ENCODE measurements at places on chromosomes 7 and 10.
A peak's percentile ranks its signal among the peaks of the same experiment; 100 is the strongest.

DNA sequence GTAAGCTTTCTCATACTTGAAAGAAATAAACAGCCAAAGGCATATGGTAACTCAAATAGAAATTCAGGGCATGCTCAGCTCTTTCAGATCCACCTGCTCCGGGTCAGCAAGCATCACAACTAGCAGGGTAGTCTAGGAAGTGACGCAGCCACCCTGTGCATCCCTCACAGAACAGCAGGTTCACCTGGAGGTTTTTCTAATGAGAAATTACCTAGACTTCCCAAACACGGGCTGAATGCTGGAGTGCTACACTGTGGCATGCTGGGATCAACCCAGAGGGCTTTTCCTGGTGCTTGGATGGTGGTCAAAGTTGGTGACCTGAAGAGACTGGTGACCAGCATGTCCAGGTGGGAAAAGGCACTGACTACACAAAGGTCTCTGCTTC, 66.8 kb upstream of the DNAJB6 start:
- DNase-seq = no peak

GRCh38 chr10:132506711-132507408, 30.7 kb upstream of the INPP5A start:
- no peak for DNase-seq

DNA sequence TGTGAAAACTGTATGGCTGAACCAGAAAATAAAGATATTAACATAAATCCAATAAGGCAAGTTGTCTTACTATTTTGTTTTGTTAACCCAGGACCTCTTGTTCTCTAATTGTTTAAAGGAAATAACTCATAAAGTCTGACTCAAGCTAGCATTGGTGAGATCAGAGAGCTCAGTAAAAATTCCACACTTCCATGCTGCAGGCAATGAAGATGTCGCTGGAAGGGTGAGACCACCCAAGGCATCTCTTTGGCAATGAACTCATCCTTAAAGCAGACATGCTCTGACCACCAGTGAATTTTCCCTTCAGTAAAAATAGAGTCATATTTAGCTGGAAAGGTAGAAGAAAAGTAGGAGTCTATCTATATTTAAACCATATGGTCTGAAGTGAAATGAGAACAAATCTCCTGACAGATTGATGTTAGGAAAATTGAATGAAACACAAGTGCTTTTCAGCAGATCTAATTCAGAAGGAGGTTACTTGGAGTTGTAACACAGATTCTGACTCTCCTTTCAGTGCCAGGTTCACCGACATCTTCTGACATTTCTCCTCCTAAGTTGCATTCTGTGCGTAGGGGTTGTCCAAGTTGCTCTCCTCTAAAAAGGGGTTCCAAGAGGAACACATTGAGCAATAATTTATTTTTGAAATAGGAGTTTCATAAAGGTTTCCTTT, 32.8 kb upstream of the VIPR2 start:
- no peak for DNase-seq

- no peak for DNase-seq
Measured at GRCh38 chr7:17497136-17497535, 198.7 kb downstream of the AHR start.

DNA sequence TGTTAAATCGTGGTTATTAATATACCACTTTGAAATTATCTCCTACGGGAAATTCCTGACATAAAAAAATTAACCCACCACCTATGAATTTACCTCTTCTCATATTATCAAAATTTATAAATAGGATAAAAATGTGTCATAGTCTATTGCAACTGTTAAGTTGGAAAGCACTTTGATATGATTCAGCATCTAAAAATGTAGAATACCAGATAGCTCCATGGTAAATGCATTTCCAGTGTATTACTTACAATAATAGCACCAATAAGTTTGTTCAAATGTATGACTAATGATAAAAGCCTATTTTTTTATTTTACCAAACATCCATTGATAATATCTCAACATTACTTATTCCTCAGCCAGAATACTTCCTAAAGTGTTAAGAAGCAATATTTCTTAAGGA, 13.6 kb upstream of the KCND2 start:
- DNase-seq = no peak

GRCh38 chr10:34690383-34691049, 124.6 kb downstream of the PARD3 start:
- no peak for DNase-seq

DNA sequence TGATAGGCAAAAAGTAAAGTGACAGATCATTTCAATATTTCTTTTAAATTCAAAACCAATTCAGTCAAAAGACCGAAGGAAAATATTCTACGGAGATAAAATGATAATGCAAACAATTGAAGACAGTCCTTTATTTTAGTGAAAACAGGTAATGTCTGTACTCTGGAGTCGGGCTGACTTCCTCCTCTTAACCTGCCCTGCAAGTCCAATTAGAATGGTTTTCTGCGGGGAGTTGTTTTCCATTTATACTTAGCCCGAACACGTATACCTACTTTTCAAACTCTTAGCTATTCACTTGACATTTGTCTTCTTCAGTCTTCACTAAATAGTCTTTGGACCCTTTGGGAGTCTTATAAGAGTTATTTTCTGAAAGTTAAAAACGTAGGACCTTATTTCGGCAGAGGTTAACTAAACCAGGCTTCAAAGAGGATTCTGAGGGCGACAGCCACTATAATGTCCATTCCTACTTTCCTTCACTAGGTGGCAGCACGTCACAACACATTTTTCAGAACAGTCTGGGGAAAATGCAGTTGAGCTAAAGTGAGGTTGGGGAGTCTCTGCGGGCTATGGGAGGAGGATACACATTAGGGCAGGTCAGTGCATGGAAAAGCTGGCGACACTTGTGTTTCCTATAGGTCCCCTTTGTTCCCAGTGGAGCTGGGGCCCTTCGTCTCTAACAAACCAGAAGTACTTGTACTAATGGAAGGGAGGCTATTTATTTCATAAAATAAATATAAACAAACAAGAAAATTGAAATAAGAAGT, 472.0 kb downstream of the KCNMA1 start:
- peak; percentile 53 for DNase-seq

DNA sequence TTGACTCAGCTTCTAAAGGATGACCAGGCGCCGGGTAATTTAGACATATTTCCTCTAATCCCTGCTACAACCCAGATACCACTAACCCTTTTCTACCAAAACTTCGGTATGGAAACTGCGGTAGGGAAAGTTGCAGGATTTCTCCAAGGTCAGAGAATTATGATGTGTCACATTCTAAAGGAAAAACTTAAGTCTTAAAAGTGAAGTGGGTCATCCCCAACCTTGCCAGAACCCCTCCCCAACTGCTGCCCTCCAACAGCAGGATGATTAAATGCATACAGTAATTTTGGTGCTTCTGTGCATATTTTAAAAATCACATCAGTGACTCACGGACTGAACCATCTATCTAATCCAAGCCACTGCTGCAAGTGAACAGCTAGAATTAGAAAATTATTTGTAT, 52.7 kb downstream of the GRB10 start:
- no peak for DNase-seq

GRCh38 chr10:1228467-1228975, 172.3 kb downstream of the WDR37 start:
- no peak for DNase-seq

DNA sequence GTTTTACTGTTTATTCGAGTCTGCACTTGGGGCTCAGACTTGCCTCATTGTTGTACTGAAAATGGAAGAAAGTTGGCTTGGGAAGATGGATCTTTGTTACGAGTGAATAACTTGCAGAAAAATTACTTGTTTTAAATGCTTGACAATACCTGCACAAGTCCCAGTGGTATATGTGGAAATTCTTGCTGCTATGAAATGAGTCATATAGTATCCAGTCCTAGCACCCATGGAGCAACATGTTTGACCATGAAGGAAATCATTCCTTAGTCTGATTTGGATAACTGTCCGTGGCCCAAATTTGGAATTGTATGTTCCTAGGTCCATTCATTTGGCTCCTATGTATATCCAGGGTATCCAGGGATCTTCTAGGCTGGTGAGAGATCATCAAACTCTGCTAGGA, 1096.8 kb downstream of the KCNMA1 start:
- no peak for DNase-seq

DNA sequence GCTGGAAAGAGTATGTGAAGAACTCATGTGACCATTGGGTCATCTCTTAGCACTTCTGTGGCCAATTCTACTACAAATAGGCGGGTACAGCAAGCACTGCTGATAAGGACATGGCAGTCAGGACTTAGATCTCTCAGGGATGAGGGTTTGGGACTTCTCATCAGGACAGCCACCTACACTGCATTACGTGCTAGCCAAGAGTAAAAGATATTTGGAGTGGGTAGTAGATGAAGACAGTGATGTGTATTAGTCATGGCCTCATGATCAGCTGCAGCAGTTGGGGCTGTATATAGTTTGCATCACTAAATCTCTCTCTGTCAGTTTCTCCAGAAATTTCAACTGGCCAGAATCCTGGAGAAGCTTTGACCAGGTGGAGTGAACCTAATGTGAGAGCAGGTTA, 9.2 kb downstream of the TAS2R60 start:
- DNase-seq = no peak

- DNase-seq = no peak
Measured at GRCh38 chr10:90849956-90850749, 7.7 kb downstream of the HTR7 start.

DNA sequence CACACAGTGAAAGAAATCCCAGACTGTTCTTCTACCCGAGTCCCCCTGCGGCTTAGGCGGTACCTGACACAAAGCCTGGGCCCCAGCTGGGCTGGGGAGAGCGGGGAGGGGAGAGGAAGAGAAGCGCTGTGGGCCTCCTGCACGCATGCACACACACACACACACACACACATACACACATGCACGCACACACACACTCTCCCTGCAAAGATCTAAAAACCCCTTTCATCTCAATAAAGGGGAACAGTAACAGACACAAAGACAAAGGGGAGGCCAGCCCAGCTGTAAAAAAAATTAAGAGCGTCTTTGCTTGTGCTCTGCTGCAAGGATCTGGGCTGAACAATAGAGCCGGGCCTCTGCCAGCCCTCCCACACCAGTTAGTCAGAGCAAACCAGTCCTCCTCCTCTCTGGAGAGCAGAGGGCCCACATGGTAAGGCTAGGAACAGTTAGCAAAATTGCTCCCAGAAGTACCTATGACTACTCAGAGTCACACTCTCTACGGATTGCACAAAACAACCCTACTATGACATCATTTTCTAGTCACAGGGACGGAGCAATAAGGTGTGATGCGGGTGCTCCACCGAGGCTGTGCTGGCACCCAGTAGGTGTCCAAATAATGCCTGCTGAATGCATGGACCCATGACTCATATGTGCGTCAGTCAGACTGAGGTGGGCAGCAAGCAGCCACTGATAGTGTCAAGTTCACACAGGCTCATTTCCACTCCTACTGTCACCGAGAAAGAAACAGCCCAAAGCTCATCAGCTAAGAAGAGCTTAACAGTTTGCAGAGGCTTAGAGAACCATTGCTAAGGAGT, 9.2 kb downstream of the ITPRIP start:
- DNase-seq = peak; percentile 46

DNA sequence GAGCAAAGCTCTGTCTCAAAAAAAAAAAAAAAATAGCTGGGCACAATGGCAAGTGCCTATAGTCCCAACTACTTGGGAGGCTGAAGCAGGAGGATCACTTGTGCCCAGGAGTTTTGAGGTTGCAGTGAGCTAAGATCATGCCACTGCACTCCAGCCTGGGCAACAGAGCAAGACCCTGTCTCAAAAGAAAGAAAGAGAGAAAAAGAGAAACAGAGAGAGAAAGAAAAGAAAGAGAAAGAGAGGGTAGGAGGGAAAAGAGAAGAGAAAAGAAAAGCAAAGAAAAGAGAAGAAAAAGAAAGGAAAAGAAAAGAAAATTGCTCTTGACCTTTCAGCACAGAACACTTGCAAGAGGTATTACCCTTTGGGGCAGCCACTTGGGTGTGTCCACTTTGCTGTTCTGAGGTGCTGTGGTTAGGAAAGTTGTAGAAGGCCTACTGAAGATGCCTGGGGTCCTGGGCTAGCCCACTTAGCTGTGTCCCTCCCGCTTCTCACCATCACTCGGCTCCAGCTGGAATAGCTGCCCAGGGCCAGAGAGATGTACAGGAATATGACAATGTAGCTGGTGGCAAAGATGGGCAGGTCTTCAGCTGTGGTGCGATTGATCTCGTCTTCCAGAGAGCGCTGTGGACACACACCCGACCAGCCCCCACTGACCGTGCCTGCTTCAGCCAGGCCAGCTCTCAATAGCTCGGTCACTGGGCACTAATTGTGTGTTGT, 5.6 kb downstream of the NPC1L1 start:
- no peak for DNase-seq

GRCh38 chr7:30679664-30680063, 2.6 kb downstream of the CRHR2 start:
- no peak for DNase-seq

DNA sequence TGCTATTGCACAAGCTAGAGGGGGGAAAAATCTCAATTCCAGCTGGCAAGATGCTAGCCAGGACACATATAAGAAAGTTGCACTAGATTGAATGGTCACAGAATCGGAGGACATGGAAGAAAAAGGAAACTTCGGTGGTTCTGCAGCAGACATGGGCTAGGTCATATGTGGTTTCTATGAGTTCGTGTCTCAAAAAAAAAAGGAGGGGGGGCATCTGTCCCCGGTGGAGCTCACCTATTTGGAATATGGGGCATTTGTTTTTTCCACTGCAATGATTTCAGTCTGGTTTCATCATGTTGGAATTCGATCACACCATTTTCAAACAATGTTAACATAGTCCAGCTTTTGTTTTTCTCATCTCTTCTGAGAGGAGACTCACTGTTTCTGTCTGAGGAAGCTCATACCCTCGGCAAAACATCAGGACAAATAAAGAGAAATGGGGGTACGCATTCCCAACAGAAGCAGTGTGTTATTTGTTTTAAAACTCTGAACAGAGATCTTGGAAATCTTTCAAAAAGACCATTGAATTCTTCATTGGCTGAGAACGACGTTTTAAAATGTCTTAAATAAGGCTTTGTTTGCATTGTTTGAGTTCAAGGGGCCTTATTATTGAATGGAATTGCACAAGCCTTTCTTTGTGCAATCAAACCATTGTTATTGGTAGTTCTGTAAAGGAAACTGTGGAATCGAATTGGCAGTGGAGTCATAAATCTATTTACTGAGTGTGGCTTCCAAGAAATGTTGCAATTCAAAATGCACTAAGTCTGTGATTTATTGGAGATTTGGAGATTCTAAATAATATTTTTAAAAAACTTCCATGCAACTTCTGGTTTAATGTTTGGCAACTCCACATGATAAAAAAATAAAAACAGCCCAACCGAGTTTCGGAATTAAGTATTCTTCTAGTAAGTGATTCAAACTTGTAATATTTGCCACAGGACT, 173.2 kb downstream of the RTKN2 start:
- DNase-seq = no peak
